Lung (tissue), 17 donors: ENCODE measurements at places on chromosomes 6 and 20. TPM values are rescaled to one million over a fixed set of nuclear protein-coding genes. Genes with fewer than 3 reads are reported as not detected.

The BPIFB4 gene
- total RNA-seq: not detected

DNA sequence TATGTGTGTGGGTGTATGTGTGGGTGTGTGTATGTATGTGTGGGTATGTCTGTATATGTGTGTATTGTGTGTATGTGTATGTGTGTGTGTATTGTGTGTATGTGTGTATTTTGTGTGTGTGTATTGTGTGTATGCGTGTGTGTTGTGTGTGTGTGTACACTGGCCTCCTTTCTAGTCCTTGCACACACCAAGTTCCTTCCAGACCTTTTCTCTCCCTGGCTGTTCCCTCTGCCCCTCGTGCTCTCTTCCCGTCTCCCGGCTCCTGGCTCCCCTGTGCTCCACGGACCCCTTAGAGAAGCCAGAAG is 11.4 kb downstream of the VSTM2L start:
- H3K27ac ChIP-seq: no peak overlapping the region
- DNase-seq: no peak
- H3K36me3 ChIP-seq: no peaks in the 10 kb centered on the region

- no peak overlapping the region for H3K27ac ChIP-seq
- peaks cover 8% of the 10 kb centered on the region for H3K4me1 ChIP-seq
- DNase-seq: no peak
- no peak overlapping the region for H3K4me3 ChIP-seq
- H3K36me3 ChIP-seq: no peaks in the 10 kb centered on the region
Measured at GRCh38 chr6:45574885-45575284, 197.2 kb upstream of the SUPT3H start.

DNA sequence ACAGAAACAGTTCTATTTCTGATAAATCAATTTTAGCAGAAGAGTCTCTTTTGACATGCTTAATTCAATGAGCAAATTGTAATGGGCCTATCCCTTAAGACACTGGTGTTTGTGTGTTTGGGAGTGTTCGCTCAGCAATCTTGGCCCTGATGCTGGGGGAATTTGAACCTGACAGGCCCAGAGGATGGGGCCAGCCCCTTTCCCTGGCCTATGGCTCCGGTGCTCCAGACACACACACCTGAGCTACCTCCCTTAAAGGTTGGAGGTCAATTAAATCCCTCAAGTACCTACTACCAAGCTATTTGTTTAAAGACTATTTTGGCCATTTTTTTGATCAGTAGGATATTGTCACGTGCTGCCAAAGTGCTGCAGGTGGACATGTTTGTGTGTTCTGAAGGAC is 549.3 kb downstream of the PRKN start:
- H3K4me1 ChIP-seq: no peaks in the 10 kb centered on the region
- H3K27me3 ChIP-seq: no peaks in the 10 kb centered on the region
- no peak overlapping the region for H3K4me3 ChIP-seq
- H3K36me3 ChIP-seq: no peaks in the 10 kb centered on the region

DNA sequence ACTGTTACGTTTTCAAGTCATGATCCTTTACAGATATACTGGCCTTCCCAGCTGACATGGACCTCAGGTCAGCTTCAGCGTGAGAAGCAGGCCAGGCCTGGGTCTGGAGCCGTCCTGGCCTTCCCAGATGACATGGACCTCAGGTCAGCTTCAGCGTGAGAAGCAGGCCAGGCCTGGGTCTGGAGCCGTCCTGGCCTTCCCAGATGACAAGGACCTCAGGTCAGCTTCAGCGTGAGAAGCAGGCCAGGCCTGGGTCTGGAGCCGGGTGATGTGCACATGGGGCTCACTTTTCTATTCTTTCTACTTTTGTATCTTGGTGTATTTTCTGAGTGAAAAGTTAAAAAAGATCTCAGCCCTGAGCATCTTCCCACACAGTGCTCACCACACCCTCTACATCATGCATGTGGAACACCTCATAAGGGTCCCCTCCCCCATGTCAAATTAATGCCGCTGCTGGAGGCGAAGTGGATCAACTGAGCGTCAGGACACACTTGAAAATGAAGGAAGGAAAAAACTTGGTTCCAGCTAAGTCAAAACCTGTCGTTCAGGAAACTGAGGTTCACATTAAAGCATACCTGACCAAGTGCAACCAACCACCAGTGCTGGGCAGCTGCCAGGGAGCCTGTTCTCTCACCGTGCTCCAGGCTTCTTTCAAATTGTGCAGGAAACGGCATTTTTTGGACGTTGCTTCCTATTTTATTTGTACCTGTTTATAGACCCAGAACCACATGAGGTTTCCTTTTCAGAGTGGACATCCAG is 32.2 kb downstream of the KIF25 start:
- peaks cover 5% of the 10 kb centered on the region for H3K4me1 ChIP-seq
- no peak overlapping the region for H3K4me3 ChIP-seq
- H3K36me3 ChIP-seq: no peaks in the 10 kb centered on the region
